CD14-positive monocyte (primary cell): ENCODE measurements at places on chromosomes 12 and 14. TPM values are rescaled to one million over a fixed set of nuclear protein-coding genes. Genes with fewer than 3 reads are reported as not detected.

GRCh38 chr12:15829255-15829654 is 40.1 kb upstream of the EPS8 start:
- DNase-seq, result no peak
- H3K4me1 ChIP-seq, result no peaks in the 10 kb centered on the region
- H3K4me3 ChIP-seq, result no peak overlapping the region
- no peak overlapping the region for H3K27ac ChIP-seq

RTL1 gene
- polyA plus RNA-seq, result not detected in 2 replicates

DNA sequence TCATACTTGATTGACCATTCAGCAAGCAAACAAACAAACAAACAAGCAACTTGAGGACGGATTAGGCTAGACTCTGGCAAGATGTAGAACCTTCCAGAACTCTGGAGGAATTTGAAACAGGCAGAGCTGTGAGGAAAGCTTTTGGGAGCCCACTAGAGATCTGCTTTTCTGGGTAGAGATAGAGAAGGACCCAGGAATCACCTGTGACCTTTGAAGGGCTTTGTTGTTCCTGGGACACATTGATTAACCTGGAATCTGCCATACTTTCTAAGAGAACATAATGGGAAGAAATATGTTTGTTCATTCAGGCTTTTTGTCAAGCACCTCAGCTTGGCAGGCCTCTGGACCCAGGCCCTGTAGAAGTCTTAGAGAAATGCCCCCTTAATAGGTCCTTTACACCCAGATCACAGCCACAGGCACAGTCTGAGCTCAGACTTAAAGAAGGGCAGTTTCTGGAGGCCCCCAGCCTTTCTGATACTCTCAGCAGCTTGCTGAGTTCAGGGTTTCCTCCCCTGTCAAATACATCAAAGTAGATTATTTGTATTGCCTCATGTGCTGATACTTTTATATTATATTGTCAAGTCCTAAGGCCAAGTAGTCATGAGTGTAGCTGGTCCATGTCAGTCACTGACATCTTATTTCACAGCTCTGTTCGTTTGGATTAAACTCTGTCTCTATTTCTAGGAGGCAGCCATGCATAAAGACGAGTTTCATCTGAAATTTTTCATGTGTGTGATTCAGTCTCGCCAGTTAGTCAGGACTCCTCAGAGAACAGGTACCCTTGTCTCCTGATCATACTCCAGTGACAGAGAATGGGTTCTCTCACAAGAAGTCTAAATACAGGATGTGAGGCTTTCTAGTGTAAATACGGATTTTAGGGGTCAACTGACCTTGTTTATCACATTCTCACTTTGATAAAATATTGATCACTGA is 1.1 kb upstream of the SENP1 start:
- no peak for DNase-seq
- peaks cover 16% of the 10 kb centered on the region for H3K4me1 ChIP-seq
- H3K27ac ChIP-seq, result no peak overlapping the region
- H3K4me3 ChIP-seq, result peak overlapping the region; percentile 65

GRCh38 chr12:80936642-80937390 is 918 bp downstream of the LIN7A start:
- no peaks in the 10 kb centered on the region for H3K36me3 ChIP-seq
- peak; percentile 48 for DNase-seq
- H3K27me3 ChIP-seq, result no peaks in the 10 kb centered on the region
- H3K27ac ChIP-seq, result peak overlapping the region; percentile 94
- peaks cover 42% of the 10 kb centered on the region for H3K4me1 ChIP-seq

DNA sequence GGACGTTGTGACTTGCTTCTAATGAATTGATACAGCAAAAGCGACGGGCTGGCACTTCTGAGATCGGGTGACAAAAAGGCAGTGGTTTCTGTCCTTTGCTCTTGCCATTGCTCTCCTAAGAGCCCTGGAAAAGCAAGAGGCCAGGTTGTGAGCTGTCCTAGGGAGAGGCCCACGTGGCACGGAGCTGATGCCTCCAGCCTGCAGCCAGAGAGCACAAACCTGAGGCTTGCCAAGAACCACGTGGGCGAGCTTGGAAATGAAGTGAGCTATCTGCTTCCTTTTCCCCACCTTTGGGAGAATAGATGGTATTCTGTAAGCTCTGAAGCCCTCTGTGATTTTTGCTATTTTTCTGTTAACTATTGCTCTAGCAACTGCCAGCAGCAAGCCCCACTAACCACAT is 26.4 kb upstream of the NOS1 start:
- no peaks in the 10 kb centered on the region for H3K27me3 ChIP-seq
- DNase-seq, result no peak
- no peak overlapping the region for H3K4me3 ChIP-seq
- H3K36me3 ChIP-seq, result no peaks in the 10 kb centered on the region

DNA sequence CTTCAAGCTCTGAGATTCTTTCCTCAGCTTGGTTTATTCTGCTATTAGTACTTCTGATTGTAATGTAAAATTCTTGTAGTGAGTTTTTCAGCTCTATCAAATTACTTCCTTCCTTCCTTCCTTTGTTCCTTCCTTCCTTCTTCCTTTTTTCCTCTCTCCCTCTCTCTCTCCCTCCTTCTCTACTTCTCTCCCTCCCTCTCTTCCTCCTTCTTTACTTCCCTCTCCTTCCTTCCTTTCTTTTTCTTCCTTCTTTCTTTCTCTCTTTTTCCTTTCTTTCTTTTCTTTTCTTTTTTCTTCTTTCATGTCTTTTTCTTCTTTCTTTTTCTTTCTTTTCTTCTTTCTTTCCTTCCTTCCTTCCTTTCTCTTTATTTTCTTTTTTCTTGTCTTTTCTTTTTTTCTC is 565.2 kb upstream of the STXBP6 start:
- no peaks in the 10 kb centered on the region for H3K36me3 ChIP-seq
- H3K27ac ChIP-seq, result no peak overlapping the region
- H3K4me1 ChIP-seq, result no peaks in the 10 kb centered on the region
- no peak overlapping the region for H3K4me3 ChIP-seq
- H3K27me3 ChIP-seq, result no peaks in the 10 kb centered on the region
